ENCODE measurements at places on chromosomes 5 and 9.

DNA sequence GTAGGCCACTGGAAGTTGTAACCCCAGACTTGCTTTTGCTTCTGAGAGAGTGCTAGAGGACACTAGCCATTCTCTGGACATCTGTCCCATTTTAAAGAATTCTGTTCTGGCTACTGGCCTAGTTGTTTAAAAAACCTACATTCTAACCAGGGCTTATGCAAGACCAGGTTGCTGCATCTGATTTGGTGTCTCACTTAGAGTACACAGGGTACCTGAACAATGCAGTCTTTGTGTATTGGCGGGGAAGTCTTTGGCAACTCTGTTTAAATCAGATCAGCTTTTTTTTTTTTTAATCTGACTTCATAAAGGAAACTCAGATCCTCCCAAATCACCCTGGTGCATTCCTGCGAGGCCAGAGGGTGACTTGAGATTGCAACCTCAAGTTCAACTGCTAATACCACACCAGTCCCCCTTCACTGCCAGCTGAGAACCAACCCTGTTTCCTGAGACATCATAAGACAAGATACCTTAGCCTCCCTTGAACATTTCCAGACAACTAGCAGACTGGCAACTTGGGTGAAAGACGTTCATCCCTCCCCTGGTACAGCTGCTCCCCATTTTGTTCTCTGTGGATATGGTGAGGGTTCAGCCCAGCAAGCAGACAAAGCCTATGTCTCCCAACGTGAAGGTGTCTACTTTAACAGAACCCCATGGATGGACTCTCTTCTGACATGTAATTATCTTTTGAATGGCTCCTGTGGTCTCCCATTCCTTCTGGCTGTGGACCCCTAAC lies 27.0 kb downstream of the SKP1 start:
- peak overlapping the region; percentile 26 for H3K27ac ChIP-seq
- H3K4me1 ChIP-seq: peaks cover 56% of the 10 kb centered on the region
- no peak overlapping the region for H3K4me3 ChIP-seq
- no peaks in the 10 kb centered on the region for H3K27me3 ChIP-seq
- no peak for DNase-seq
- peaks cover 82% of the 10 kb centered on the region for H3K36me3 ChIP-seq

DNA sequence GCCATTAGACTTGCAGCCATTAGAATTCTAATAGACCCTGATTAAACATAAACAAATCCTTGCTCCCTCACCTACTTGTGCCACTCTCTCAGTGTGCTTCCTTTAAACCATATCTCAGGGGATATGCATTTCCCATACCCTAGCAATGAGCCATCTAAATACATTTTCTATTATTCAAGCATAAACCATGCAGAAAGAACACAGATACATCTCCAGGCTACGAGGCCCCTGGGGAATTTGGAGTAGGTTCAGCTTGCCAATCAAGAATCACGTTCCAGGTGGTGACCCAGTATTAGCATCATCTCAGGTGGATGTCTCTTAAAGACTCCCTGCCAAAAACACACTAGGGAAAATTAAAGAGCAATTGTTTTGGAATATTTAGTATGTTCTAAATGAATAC lies 93.0 kb upstream of the CCL21 start:
- H3K27me3 ChIP-seq: peaks cover 8% of the 10 kb centered on the region
- H3K4me3 ChIP-seq: no peak overlapping the region
- H3K4me1 ChIP-seq: no peaks in the 10 kb centered on the region
- H3K27ac ChIP-seq: no peak overlapping the region
- no peak for DNase-seq

- no peaks in the 10 kb centered on the region for H3K4me1 ChIP-seq
- no peak overlapping the region for H3K27ac ChIP-seq
Observed at GRCh38 chr9:35340046-35340445, 149.9 kb upstream of the RUSC2 start.

- no peaks in the 10 kb centered on the region for H3K27me3 ChIP-seq
- no peaks in the 10 kb centered on the region for H3K4me1 ChIP-seq
- H3K27ac ChIP-seq: no peak overlapping the region
- no peak for DNase-seq
- H3K4me3 ChIP-seq: no peak overlapping the region
Observed at GRCh38 chr5:2651116-2651515, 100.4 kb downstream of the IRX2 start.

DNA sequence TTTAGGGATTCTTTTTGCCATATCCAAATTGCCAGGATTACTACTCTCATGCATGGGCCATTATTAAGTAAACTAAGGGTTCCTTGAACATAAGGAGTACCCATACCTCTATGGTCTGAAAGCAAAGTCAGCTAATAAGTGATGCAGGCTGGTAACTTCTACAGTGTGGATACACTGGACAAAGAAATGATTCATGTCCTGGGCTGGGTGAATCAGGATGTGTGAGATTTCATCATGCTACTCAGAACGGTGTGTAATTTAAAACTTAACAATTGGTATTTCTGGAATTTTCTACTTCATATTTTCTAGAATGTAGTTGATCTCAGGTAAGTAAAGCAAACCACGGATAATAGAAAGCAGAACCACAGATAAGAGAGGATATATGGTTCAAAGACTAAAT lies 428.8 kb downstream of the CHSY3 start:
- H3K4me3 ChIP-seq: no peak overlapping the region
- DNase-seq: no peak
- H3K36me3 ChIP-seq: no peaks in the 10 kb centered on the region
- no peak overlapping the region for H3K27ac ChIP-seq
- no peaks in the 10 kb centered on the region for H3K4me1 ChIP-seq

- H3K4me1 ChIP-seq: peaks cover 16% of the 10 kb centered on the region
- peak; percentile 68 for DNase-seq
- H3K27me3 ChIP-seq: peaks cover 31% of the 10 kb centered on the region
- H3K27ac ChIP-seq: no peak overlapping the region
- no peaks in the 10 kb centered on the region for H3K36me3 ChIP-seq
Observed at GRCh38 chr9:121698627-121699570, 47.5 kb downstream of the DAB2IP start.

DNA sequence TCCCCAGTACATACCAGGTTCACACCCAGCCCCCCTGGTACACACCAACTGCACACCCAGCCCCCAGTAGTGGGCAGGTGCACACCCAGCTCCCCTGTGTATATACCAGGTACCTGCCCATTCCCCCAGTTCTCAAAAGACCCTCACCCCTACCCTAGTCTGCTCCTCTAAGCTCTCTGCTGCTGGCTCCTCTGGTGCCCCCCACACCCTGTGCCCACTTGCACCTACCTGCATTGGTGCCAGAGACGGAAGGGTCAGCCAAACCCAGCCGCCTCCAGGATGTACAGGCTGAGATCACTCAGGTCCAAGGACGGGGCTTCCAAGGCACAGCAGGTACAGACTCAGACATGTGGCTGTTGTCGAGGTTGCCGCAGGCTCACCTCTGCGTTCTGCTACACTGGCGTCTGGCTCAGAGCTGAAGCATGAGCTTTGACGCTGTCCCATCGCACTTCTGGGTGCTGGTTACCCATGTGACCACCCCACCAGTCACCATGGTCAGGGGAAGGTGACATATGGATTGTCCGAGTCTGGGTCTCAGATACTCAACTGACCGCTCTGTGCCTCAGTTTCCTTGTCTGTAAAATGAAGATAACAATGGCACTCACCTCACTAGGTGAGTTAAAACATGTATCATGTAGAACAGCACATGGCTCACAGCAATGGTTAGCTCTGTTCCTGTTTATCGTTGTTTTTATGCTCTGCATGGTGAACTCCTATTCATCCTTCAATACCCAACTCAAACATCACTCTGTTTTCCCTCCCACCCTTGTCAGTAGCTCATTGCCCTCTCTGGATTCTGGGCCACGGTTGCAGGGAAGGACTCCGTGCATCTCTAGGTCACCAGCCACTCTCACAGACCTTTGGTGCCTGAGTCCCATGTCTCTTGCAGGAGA lies 45.3 kb upstream of the SUSD3 start:
- peaks cover 21% of the 10 kb centered on the region for H3K4me1 ChIP-seq
- H3K4me3 ChIP-seq: no peak overlapping the region
- H3K27me3 ChIP-seq: no peaks in the 10 kb centered on the region
- H3K27ac ChIP-seq: peak overlapping the region; percentile 17

DNA sequence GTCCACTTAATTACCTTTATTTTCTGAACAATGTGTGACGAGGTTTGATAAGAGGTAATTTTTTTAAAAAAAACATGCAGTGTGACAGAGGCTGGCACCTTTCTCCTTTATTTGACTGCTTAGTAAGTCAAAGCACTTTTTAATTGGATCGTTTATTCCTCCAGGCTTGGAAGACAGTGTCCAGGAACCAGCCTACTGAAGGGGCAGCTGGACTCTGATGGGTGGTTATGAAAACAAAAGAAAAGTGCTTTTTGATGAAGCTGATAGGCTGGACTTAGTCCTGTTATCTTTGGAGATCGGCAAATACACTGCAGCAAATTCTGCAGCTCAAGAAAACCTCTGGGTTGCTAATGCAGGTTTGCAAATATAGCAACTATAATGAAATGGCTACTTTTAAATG lies 141.7 kb downstream of the DCP2 start:
- H3K4me3 ChIP-seq: no peak overlapping the region
- H3K36me3 ChIP-seq: no peaks in the 10 kb centered on the region
- no peaks in the 10 kb centered on the region for H3K27me3 ChIP-seq
- no peak overlapping the region for H3K27ac ChIP-seq

DNA sequence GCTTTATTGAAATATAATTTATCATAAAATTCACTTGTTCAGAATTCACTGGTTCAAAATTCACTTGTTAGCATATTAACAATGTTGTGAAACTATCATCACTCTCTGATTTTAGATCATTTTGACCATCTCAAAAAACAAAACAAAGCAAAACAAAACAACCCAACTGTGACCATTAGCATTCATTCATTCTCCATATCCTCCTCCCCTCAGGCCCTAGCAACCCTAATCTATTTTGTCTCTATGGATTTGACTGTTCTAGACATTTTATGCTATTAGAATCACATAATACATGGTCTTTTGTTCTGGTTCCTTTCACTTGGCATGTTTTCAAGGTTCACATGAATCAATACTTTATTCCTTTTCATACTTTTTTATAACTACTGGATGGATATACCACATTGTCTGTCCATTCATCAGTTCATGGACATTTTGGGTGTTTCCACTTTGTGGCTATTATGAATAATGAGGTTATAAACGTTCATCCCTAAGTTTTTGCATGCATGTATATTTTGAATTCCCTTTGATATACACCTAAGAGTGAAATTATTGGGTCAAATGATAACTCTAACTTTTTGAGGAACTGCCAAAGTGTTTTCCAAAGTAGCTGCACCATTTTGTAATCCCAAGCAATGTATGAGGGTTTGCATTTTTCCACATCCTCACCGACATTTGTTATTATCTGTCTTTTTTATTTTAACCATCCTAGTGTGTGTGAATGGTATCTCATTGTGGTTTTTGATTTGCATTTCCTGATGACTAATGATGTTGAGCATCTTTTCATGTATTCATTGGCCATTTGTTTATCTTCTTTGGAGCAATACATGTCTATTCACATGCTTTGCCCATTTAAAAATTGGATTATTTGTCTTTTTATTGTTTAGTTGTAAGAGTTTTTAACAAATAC lies 304.1 kb downstream of the SH3GL2 start:
- H3K4me1 ChIP-seq: no peaks in the 10 kb centered on the region
- H3K36me3 ChIP-seq: no peaks in the 10 kb centered on the region
- H3K27ac ChIP-seq: no peak overlapping the region
- no peak overlapping the region for H3K4me3 ChIP-seq
- H3K27me3 ChIP-seq: no peaks in the 10 kb centered on the region

DNA sequence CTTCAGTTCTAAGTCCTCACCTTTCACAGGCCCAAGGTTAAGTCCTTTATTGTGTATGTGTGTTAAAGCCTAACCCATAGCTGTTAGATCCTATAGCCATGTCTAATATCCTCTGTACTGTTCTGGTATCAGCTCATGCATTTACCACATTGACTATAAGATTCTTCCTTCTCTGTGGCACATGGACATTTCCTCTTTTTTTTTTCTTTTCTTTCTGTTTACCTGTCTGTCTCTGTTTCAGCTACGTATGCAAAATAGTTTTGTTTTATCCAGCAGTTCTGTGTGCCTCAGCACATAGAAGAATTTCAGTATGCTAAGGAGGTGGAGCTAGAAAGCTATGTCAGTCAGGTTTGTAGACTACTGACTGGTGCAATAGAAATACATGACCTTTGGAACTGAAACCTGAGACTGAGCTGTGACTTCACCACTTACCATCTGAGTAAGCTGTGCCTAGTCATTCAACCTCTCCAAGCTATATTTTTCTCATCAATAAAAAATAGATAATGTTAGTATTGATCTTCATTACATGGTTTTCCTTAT lies 155.6 kb upstream of the VLDLR start:
- H3K4me3 ChIP-seq: no peak overlapping the region
- H3K4me1 ChIP-seq: no peaks in the 10 kb centered on the region
- no peak overlapping the region for H3K27ac ChIP-seq
- no peaks in the 10 kb centered on the region for H3K36me3 ChIP-seq

- no peak for DNase-seq
- H3K27ac ChIP-seq: no peak overlapping the region
- H3K4me1 ChIP-seq: no peaks in the 10 kb centered on the region
- no peak overlapping the region for H3K4me3 ChIP-seq
- H3K36me3 ChIP-seq: peaks cover 7% of the 10 kb centered on the region
- H3K27me3 ChIP-seq: no peaks in the 10 kb centered on the region
Observed at GRCh38 chr9:94800424-94801117, 74.1 kb downstream of the AOPEP start.

GRCh38 chr5:124819201-124819600 lies 72.8 kb upstream of the ZNF608 start:
- H3K27ac ChIP-seq: no peak overlapping the region
- H3K36me3 ChIP-seq: no peaks in the 10 kb centered on the region
- H3K27me3 ChIP-seq: no peaks in the 10 kb centered on the region
- no peak overlapping the region for H3K4me3 ChIP-seq

DNA sequence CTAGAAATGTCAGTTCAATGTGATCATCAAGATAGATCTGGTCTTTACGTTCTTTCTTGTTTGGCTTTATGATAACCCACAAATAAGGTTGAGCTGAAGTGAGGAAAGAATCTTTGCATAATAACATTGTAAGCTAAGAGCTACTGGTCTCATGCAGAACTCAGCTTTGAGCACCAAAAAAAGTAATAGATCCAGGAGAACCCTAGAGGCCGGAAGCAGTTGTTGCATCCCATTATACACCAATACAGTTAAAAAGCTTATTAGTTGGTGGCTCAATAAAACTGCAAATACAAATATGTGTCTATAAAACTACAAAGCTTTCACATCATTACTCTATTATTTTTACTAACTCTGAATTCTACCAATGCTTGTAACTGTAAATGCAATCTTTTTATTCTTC lies 85.5 kb upstream of the NUDT12 start:
- DNase-seq: no peak
- no peak overlapping the region for H3K27ac ChIP-seq
- no peak overlapping the region for H3K4me3 ChIP-seq

DNA sequence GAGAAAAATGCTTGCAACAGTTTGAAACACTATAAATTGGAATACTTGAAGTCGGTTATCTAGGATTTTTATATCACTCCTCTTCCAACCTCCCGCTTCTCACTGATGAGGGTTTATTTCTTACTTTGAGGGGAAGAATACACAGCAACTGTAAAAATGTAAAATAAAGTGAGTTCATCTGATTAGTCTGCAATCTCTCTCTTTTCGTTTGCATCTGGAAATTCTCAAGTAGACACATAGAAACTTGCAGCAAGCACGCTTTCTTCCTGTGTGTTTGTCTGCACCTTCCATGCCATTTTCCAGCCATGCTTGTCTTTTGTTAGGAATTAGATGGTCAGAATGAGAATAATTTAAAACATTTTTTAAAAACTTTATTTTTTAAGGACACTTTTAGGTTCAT lies 45.1 kb upstream of the TAF11L2 start:
- no peak for DNase-seq
- no peaks in the 10 kb centered on the region for H3K4me1 ChIP-seq

- DNase-seq: no peak
- H3K4me1 ChIP-seq: no peaks in the 10 kb centered on the region
- no peak overlapping the region for H3K4me3 ChIP-seq
- H3K27ac ChIP-seq: no peak overlapping the region
- H3K36me3 ChIP-seq: no peaks in the 10 kb centered on the region
Observed at GRCh38 chr9:130981756-130982137, 27.2 kb upstream of the LAMC3 start.
